ENCODE measurements at places on chromosomes 5 and 9.

DNA sequence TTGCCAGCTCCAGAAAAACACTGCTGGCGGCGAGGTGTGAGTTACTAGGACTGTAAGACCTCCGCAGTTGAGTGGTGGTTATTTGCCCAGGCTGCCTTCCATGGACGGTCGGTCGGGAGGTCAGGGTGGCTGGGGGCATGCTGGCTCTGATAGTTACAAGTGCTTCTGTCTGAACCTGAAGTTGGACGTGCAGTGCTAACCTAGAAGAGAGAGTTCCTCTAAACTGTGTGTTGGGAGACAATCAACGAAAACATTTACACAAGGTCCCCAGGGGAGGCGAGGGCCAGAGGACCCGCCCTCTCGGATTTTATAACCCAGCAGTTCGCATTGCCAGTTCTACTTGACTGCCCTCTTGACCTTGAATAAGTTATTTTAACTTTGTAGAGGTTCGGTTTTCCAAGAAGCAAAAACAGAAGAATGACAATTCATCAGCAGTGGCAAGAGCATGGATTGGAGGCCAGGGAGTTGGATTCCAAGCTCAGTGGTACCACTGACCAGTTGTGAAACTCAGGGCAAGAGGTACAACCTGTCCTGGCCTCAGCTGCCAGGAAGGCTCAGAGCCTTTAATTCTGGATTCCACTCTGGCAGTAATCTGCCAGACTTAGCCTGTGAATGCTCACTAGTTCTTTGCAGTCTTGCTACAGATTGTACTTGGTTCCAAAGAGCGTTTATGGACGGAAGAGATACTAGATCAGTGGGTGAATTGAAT, 28.7 kb upstream of the PDE8B start:
- DNase-seq = no peak
- no peak overlapping the region for H3K4me3 ChIP-seq
- H3K4me1 ChIP-seq = no peaks in the 10 kb centered on the region
- peaks cover 2% of the 10 kb centered on the region for H3K27me3 ChIP-seq
- H3K36me3 ChIP-seq = no peaks in the 10 kb centered on the region
- no peak overlapping the region for H3K27ac ChIP-seq

DNA sequence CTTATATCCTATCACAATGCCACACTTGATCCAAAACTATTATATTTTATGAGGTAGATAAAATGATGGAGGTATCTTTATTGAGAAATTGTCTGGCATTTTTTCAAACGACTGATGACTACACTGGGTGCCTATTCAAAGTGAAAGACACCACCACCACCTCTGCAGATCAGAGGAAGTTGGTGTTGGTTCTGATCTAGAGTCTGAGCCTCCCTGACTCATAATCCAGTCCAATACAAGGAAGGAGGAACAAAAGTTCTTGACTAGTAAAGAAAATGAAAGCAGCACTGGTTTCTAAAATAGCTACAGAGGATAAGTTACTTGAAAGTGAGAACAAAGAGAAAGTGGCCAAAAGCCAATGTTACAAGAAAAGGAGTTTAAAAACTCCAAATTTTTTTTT, 139.9 kb downstream of the RFX3 start:
- H3K4me3 ChIP-seq = no peak overlapping the region
- H3K27me3 ChIP-seq = no peaks in the 10 kb centered on the region
- peaks cover 19% of the 10 kb centered on the region for H3K4me1 ChIP-seq
- peaks cover 22% of the 10 kb centered on the region for H3K36me3 ChIP-seq
- no peak for DNase-seq
- no peak overlapping the region for H3K27ac ChIP-seq

- H3K4me1 ChIP-seq = peaks cover 27% of the 10 kb centered on the region
- H3K36me3 ChIP-seq = no peaks in the 10 kb centered on the region
- no peak for DNase-seq
- no peak overlapping the region for H3K27ac ChIP-seq
These were observed 59.7 kb upstream of the IER5L start for GRCh38 chr9:129237803-129238202.

DNA sequence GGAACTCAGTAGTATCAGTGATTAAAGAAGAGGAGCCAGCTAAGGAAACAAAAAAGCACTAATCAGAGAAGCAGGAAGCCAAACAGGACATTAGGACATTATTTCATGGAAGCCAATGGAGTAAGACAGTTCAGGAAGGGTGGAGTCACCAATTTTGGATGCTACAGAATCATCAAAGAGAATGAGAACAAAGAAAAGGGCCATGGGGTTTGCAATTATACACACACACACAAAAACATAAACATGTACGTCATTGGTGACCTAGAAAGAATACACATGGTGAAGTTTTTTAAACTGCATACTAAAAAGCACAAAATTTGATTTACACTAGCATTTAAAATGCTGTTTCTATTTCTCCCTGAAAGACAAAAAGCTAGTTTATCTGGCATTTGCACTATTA, 96.8 kb upstream of the MRPS30 start:
- H3K4me1 ChIP-seq = no peaks in the 10 kb centered on the region
- DNase-seq = no peak
- no peak overlapping the region for H3K27ac ChIP-seq
- no peak overlapping the region for H3K4me3 ChIP-seq
- H3K36me3 ChIP-seq = no peaks in the 10 kb centered on the region
